Natural killer cell treated with Interleukin-12 subunit alpha and Interleukin-12 subunit beta and Interleukin-15 and Interleukin-18, amount 100 ng/mL, for 72 hours (primary cell): ENCODE measurements at places on chromosomes 6 and 20.

DNA sequence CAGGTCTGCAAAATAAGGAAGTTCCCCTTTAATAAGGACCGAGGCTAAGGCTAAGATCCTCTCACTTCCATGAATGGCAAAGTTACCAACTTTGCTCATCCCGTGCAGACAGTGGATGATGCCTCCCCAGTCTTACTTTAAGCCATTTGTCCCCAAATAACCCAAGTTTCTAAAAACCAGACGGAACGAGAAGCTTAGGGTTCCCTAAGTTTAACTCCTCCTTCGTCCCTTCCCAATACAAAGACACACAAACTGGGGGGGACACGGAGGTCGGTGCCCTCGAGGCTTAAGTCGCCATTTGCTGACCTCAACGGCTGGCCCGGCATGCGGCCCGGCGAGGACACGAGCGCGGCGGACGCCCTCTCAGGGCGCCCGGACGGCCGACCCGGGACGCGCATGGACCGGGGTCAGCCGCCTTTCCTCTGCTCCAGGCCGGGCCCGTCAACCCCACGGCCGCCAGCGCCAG lies 527 bp downstream of the FBXO30 start:
- DNase-seq = no peak

GRCh38 chr20:59671661-59672471 lies 67.5 kb downstream of the PHACTR3 start:
- DNase-seq = no peak

- DNase-seq = peak; percentile 10
Measured at GRCh38 chr6:6994796-6995195, 113.0 kb upstream of the RREB1 start.

DNA sequence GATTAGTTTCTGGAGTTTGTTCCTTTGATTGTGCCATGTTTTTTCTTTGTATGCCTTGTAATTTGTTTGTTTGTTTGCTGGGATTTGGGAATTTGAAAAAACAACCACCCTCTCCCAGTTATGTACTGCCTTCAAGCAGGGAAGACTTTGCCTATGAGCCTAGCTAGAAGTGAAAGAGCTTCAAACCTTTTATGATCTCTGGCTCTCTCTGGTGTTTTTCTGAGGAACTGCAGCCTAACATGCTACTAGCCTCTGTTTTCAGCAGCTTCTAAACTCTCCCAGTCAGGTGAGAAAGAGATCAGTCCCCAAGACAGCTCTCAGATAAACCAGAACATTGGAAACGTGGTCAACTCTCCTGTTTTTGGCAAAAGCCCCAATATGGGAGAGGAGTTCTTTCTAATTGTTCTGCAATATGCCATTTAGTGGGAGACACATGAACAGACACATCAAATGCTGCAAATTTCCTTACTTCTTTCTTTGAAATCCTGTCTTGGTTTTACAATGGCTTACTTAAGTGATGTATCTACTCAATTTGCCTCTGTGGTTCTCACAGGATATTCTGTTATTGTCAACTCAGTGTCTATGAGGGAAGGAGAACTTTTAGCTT lies 58.9 kb upstream of the SERINC1 start:
- no peak for DNase-seq

DNA sequence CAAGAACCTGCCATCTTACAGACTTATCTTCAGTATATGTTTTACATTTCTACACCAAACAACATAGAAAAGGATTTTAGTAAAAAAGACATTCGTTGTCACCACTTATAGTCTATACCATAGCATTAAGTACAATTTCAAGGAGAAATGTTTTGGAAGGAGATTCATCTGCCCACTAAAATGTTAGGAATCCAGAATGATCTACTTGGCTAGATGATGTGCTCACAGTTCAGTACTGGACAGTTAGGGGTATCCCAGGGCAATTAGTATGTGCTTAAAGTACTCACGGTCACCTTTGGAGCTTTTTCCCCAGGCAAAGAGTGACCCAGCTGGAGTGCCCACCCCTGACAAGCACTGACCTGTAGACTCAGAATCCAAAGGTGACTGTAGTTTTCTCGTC lies 222.9 kb downstream of the SLC24A3 start:
- no peak for DNase-seq

DNA sequence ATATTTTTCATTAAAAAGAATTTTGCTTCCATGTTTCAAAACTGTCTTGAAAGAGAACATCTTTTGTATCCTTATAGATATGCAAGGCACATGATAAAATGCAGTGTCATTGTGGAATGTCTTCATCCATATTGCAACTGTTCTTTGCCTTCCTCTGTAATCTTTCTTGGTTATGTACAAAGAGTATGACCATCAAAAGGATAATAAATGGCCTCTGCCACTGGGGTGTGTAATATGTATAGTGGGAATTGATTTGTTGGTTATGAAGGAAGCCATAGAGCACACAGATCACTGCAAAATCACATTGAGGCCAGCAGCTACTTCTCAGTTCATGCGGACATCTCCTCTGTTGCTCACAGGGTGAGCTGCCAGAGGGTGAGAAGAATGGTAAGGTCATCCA lies 703.5 kb downstream of the TFAP2A start:
- no peak for DNase-seq

DNA sequence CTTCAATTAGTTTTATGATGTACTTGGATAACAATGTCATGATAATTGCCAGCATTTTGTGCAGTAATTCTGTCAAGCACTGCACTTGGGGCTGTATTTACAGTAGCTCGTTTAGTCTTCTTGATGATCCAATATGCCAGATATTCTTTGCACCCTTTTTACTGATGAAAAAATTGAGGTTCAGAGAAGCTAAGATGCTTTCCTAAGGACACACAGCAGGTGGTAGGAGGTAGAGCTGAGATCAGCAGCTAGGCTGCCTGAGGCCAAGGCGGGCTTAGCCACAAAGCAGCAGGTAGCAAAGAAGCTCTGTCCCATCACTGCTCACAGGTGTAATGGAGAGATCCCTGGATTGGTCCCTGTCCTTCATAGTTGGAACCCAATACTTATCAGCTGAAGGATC lies 33.3 kb downstream of the SUMO4 start:
- no peak for DNase-seq

DNA sequence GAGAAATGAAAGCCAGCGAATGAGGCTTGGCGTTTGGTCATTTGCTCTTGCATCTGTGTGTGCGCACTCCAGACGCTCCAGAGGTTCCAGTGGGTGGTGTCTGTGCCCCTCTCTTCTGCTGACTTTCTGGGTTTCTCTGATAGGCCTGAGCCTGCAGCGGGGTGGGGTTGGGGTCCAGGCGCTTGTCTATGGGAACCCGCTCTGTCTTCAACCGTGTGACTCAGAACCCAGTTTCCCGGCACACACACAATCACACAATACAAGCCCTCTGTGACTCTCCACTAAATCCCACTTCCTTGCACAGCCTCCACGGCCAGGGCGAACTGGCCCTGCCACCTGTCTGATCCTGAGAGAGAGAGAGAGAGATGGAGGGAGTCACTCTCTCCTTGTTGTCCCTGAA lies 24.6 kb downstream of the RBM38 start:
- no peak for DNase-seq

GRCh38 chr6:15389765-15390723 lies 144.2 kb downstream of the JARID2 start:
- no peak for DNase-seq

DNA sequence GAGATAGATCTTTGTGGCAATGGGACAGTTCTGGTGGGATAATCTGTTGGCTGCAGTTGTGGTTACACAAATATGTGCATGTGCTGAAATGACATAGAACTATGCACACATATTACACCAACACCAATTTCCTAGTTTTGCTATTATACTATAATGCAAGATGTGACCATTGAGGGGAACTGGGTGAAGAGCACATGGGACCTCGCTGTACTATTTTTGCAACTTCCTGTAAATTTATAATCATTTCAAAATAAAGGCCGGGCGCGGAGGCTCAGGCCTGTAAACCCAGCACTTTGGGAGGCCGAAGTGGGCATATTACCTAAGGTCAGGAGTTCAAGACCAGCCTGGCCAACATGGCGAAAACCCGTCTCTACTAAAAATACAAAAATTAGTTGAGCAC lies 8.7 kb downstream of the ARMC12 start:
- no peak for DNase-seq

- DNase-seq = no peak
Measured at GRCh38 chr6:25886066-25886465, 12.0 kb upstream of the SLC17A3 start.

DNA sequence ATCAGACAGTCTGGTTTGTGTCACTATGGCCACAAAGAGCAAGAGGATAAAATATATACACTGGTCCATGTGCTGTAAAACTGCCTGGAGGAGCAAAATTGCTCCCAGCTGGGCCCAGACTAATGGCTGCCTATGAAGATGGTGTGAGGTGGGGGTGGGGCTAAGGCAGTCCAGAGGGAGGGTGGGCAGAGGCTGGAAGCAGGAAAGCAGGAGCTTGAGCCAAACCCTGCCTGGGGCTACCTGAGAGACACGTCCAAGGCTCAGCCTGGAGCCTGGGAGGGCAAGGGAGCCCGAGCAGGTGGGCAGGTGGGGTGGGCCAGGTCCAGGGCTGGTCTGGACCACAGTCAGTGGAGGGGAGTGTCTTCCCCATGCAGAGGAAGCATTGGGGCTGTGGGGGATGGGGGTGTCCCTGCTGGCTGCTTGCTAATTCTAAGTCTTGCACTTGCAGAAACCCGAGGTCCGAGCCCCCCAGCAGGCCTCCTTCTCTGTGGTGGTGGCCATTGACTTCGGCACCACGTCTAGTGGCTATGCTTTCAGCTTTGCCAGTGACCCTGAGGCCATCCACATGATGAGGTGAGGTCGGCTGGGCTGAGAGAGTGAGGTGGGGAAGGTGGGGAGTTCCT lies 9.5 kb downstream of the HSPA12B start:
- DNase-seq = no peak

GRCh38 chr6:112443179-112444065 lies 96.3 kb downstream of the RFPL4B start:
- no peak for DNase-seq

DNA sequence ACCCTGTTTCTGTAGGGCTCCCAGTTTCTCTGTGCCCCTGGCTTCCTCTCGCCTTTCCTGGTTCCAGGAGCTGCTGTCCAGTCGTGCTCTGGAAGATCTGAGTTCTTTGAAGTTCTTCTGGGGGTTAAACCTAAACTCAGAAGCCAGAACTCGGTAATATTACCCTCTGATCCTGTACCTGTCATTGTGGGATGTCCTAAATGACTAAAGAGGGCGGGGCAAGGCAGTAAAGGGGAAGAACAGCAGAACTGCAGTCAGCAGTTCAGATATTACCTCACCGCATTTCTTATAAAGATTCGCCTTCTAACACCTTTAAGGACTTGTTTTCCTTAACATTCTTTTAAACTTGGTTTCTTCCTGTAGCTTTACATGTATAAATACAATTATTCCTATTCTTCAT lies 63.9 kb downstream of the FAM120B start:
- DNase-seq = no peak
